ENCODE measurements at places on chromosomes 13 and 19.

GRCh38 chr13:113399755-113400149 lies 35.8 kb upstream of the GRTP1 start:
- DNase-seq, result no peak

- peak; percentile 54 for DNase-seq
These were observed at the start of gene ZNF599 for GRCh38 chr19:34772697-34773554. ZNF599 (minus strand) TSS chr19:34773215; CDS start chr19:34772841, 374 bp downstream.

DNA sequence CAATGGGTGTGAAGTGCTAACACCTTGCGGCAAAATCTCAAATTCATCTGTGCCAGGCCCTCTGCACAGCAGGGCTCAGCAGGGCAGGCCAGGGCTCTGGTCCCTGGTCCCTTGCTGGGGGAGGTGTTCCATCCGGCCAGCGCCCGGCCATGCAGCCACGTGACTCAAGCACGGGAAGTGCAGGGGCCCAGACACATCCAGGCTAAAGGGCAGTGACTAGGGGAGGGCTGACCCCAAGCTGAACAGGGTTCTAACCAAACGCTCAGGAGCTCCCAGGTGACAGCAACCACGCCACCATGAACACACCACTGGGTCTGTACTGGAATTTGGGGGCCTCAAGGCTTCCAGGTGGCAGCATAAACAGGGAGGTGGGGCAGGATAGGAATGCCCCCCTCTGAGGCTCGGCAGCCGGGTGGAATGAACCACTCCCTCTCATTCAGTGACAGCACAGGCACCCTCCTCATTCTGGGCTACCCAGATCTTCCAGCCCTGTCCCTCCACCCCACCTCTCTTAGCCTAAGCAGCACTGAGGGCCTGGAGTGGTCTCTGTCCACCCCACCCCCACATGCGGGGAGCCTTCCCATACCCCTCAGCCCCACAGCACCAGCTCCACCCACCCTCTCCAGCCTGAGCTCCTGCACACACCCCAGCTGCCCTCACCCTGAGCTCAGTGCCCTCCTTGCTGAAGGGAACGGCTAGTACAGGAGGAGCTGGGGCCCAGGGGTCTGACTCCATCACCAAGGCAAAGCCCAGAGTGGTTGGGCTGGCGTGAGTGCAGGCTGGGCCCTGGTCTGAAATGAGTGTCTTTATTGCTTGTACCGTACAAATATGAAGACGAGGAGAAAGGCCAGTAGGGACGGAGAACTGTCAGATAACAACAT lies 5.3 kb upstream of the CCNP start:
- DNase-seq, result no peak

DNA sequence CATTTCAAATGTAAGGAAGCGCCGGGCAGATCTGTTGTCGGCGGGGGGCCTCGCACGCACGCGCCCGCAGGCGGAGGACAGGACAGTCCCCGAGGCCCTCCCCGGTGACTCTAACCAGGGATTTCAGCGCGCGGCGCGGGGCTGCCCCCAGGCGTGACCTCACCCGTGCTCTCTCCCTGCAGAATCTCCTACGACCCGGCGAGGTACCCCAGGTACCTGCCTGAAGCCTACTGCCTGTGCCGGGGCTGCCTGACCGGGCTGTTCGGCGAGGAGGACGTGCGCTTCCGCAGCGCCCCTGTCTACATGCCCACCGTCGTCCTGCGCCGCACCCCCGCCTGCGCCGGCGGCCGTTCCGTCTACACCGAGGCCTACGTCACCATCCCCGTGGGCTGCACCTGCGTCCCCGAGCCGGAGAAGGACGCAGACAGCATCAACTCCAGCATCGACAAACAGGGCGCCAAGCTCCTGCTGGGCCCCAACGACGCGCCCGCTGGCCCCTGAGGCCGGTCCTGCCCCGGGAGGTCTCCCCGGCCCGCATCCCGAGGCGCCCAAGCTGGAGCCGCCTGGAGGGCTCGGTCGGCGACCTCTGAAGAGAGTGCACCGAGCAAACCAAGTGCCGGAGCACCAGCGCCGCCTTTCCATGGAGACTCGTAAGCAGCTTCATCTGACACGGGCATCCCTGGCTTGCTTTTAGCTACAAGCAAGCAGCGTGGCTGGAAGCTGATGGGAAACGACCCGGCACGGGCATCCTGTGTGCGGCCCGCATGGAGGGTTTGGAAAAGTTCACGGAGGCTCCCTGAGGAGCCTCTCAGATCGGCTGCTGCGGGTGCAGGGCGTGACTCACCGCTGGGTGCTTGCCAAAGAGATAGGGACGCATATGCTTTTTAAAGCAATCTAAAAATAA lies 18.2 kb downstream of the IL17D start:
- DNase-seq, result no peak

DNA sequence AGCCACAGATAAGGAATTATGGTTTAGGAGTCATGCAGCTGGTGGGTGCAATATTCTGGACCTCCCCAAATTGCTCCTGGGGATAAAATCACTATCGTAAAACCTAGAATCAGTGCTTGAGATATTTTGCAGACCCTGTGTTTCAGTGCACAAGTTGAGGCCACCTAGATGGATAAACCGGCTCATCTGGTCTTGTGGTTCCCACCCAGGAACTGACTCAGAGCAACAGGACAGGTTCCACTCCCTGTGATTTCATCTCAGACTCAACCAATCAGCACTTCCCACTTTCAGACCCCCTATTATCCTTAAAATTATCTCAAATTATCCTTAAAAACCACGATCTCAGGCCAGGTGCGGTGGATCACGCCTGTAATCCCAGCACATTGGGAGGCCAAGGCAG lies 21.0 kb downstream of the FBXL12 start:
- no peak for DNase-seq

DNA sequence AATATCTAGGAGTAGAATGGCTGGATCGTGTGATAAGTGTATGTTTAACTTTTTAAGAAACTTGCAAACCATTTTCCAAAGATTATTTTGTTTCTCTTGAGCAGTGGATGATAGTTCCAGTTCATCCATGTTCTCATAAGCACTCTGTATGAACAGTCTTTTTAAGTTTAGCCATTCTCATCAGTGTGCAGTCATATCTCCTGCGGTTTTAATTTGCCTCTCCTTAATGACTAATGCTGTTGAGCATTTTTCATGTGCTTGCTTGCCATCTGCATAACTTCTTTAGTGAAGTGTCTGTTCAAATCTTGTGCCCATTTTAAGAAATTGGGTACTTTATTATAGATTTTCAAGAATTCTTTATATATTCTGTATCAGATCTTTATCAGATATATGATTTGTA lies 58.6 kb downstream of the WASF3 start:
- DNase-seq, result no peak

- no peak for DNase-seq
These were observed 1321.8 kb upstream of the PCDH9 start for GRCh38 chr13:68551701-68552522.

GRCh38 chr13:80374444-80374843 lies 33.5 kb upstream of the SPRY2 start:
- no peak for DNase-seq

GRCh38 chr13:99228737-99229691 lies 28.4 kb downstream of the UBAC2 start:
- DNase-seq, result no peak

GRCh38 chr19:49417088-49417487 lies 6.2 kb downstream of the PTH2 start:
- DNase-seq, result no peak

GRCh38 chr19:43767316-43767715 lies 12.6 kb upstream of the SMG9 start:
- no peak for DNase-seq

GRCh38 chr13:40172149-40172591 lies 494.3 kb downstream of the FOXO1 start:
- no peak for DNase-seq

GRCh38 chr13:79533781-79534400 lies 52.9 kb downstream of the NDFIP2 start:
- DNase-seq, result no peak

DNA sequence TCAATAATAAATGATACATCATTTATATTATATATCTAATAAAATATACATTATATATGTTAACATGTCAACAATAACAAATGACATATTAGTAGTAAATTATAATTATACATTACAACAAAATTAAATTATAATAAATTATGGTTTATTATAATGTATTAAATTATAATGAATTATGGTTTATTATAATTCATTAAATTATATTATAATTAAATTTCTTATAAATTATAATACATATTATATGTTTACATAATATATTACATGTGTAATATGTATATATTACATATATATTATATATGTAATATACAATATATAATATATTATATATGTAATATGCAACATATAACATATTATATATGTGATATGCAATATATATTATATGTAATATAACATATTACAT lies 20.5 kb downstream of the C3 start:
- DNase-seq, result no peak

- DNase-seq, result no peak
These were observed 110.8 kb downstream of the TEX29 start for GRCh38 chr13:111431206-111431605.

DNA sequence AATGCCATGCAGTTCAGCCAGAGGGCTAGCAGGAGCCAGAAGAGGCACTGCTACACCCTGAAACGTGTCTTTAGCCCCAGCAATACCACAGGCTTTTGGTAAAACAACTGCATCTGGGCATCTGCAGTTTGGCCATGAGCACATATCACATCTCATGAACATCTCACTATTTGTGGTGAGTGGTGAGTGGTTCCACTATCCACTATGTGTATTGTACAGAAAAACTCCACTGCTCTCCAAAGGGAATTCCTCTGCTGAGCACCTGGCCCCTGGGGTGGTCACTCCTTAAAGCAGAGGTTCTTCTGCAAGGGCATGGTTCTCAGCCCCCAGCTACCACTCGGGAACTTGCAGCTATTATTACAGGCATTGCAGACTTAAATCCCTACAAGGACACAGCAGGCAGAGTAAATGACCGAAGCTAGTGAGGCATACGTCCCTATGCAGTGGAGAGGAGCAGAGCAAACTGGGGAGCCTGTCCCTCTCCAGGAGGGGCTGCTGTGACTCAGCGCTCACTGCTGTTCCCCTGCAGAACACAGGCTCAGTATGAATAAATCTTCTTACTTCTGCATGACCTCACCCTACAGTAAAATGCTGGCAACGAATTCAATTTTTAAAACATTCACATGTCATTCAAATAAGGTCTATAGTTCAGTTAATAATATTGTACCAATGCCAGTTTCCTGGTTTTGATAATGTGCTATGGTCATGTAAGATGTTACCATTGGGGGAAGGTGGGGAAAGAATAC lies 332.4 kb upstream of the ZNF507 start:
- no peak for DNase-seq

- DNase-seq, result no peak
These were observed 181.5 kb downstream of the TSHZ3 start for GRCh38 chr19:31167690-31168089.

DNA sequence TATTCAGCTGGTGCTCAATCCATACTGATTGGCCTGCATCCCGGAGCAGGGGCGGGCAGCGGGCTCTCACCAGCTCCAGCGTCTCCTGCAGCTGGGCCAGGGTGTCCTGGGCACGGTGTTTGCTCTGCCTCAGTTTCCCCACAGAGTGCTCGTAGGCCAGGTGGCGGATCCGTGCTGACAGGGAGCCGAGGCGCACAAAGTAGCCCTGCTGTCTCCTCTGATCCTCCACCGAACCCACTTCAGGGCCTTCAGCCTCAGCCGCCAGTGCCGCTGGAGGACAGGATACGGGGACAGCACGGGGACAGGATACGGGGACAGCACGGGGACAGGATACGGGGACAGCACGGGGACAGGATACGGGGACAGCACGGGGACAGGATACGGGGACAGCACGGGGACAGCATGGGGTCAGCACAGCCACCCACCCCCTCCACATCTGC lies 7.3 kb upstream of the PLIN4 start:
- DNase-seq, result no peak

DNA sequence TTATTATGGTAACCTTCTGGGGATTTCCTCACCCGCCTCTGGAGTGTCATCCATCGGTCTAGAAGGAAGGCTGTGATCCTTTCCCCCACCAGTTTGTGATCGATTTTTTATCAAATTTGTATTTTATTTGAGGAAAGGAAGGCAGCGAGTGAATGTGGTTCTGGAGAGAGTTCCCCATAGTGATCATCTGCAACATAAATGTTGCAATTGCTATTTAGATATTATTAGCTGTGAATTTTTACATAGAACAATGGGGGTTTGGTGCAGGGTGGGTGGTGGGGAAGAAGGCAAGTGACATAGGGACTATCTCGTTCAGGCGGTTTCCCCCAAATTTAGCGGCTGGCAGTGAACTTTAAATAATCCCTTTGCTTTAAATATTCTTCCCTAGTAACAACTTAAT lies 1.2 kb downstream of the CDK8 start:
- DNase-seq, result no peak

DNA sequence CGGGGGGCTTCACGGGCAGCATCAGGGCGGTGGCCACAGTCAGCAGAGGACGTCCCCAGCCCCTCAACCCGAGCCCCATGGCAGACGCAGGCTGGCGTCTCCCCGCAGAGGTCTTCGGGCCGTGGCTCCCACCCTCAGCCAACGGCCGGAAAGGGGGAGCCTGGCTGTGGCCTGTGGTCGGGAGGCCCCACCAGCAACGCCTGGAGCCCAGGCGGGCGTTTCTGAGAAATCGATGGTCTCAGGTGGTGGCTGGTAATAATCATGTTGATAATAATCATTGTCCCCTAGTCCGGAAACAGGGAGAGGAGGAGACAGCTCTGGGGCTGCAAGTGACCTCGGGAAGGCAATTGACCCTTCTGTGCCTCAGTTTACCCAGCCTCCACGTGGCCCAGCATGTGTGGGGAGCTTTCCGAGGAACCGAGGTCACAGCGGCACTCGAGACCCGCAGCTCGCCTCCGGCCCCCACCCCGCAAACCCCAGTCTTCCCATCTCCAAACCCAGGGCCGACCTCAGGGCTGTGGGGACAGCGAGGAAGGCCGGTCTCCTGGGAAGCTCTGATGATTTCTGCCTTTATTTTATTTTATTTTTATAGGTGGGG lies at the start of gene PRSS57:
Gene PRSS57, minus strand, starts transcription at position 101 of the 598 bp plus-strand sequence. Its CDS starts 22 bp downstream, at position 79.
- no peak for DNase-seq

DNA sequence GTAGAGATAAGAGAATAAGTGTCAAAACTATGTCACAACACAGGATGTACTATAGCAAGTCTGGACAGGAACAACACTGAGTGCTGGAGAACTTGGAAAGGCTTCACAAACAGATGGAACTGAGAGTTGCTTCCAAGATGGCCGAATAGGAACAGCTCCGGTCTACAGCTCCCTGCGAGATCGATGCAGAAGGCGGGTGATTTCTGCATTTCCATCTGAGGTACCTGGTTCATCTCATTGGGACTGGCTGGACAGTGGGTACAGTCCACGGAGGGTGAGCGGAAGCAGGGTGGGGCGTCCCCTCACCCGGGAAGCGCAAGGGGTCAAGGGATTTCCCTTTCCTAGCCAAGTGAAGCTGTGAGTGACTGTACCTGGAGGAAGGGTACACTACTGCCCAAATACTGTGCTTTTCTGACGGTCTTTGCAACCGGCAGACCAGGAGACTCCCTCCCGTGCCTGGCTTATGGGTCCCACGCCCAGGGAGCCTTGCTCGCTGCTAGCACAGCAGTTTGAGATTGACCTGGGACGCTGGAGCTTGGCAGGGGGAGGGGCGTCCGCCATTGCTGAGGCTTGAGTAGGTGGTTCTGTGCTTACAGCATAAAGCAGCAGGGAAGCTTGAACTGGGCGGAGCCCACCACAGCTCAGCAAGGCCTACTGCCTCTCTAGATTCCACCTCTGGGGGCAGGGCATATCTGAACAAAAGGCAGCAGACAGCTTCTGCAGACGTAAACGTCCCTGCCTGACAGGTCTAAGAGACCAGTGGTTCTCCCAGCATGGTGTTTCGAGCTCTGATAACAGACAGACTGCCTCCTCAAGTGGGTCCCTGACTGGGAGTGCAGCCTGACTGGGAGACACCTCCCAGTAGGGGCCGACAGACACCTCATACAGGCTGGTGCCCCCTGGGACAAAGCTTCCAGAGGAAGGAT lies 46.0 kb downstream of the USP12 start:
- no peak for DNase-seq

GRCh38 chr13:87975035-87975434 lies 303.9 kb downstream of the SLITRK5 start:
- no peak for DNase-seq

Measured in esophagus squamous epithelium (tissue), 5 donors.